Stomach (tissue), 19 donors: ENCODE measurements at places on chromosomes 11 and 22. TPM values are rescaled to one million over a fixed set of nuclear protein-coding genes. Genes with fewer than 3 reads are reported as not detected.

DNA sequence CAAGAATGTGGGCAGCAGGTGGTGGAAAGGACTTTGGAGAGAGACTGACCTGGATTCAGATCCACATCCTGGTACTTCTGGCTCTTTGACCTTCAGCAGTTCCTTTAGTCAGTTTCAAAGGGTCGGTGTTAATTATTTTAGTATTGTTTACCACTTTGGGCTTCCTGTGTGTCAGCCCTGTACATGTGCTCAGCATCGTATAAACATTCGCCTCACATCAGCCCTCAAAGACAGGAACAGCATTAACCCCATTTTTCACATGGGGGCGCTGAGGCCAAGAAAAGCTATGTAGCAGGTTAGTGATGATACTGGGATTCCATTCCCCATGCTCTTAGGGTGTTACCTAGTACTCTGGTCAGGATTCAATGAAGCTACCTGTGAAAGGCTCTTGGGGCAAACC, 72.1 kb upstream of the YWHAH start:
- DNase-seq = peak; percentile 61
- no peak overlapping the region for H3K4me3 ChIP-seq
- H3K36me3 ChIP-seq = peaks cover 74% of the 10 kb centered on the region
- no peaks in the 10 kb centered on the region for H3K27me3 ChIP-seq

Gene DKK3
- 35.0 TPM for total RNA-seq

DNA sequence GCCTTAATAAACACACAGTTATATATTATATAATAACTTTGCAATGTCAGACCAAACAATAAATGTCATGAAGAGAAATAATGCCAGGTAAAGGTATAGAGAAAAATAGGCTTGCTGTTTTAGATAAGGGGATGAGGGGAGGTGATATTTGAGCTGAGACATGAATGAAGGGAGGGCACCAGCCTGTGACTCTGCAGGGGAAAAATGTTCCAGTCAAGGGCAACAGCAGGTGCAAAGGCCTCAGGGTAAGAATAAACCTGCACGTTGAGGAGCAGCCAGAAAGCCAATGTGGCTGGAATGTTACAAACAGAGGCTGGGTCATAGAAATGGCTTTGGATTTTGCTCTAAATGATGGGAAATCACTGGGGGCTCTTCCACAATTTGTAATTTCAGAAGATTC, 519.6 kb downstream of the SOX6 start:
- H3K4me1 ChIP-seq = no peaks in the 10 kb centered on the region
- DNase-seq = no peak
- no peaks in the 10 kb centered on the region for H3K27me3 ChIP-seq
- H3K27ac ChIP-seq = no peak overlapping the region
- no peaks in the 10 kb centered on the region for H3K36me3 ChIP-seq

Gene AQP11
- total RNA-seq = not detected

- H3K36me3 ChIP-seq = peaks cover 4% of the 10 kb centered on the region
- H3K4me3 ChIP-seq = no peak overlapping the region
- no peaks in the 10 kb centered on the region for H3K27me3 ChIP-seq
- DNase-seq = no peak
These were observed 36.1 kb upstream of the NRIP3 start for GRCh38 chr11:9039863-9040262.
